ENCODE measurements at places on chromosomes 2 and 18. TPM values are rescaled to one million over a fixed set of nuclear protein-coding genes. Genes with fewer than 3 reads are reported as not detected.

CNTNAP5 gene
- not detected for total RNA-seq

PRSS56 gene
- total RNA-seq, result not detected

DCDC2C gene
- not detected for total RNA-seq

SMYD1 gene
- not detected for total RNA-seq

SCN1A gene
- not detected for total RNA-seq

POTEC gene
- not detected for total RNA-seq

KLHL41 gene
- total RNA-seq, result 0.28 TPM

NAGK gene
- 46.0 TPM for total RNA-seq

PLGLB1 gene
- 0.28 TPM for total RNA-seq

MC4R gene
- not detected for total RNA-seq

VPS54 gene
- 17.6 TPM for total RNA-seq

FBXO41 gene
- total RNA-seq, result 0.56 TPM

DAPL1 gene
- not detected for total RNA-seq

GAREM1 gene
- total RNA-seq, result 0.40 TPM

SCN3A gene
- total RNA-seq, result under 0.01 TPM

WDR33 gene
- total RNA-seq, result 27.0 TPM

REEP1 gene
- 0.26 TPM for total RNA-seq

RIT2 gene
- not detected for total RNA-seq

BOLL gene
- not detected for total RNA-seq

CXCR1 gene
- total RNA-seq, result not detected

IL1B gene
- 0.46 TPM for total RNA-seq

INHBB gene
- total RNA-seq, result 0.25 TPM

HRH4 gene
- not detected for total RNA-seq

COL5A2 gene
- total RNA-seq, result 188 TPM

AMER3 gene
- total RNA-seq, result not detected

VWC2L gene
- total RNA-seq, result not detected

LIMS4 gene
- total RNA-seq, result 12.4 TPM

AGBL5 gene
- 18.8 TPM for total RNA-seq

ADD2 gene
- total RNA-seq, result 2.6 TPM

KLHL14 gene
- total RNA-seq, result not detected

RNF25 gene
- total RNA-seq, result 43.2 TPM

ANO7 gene
- 0.59 TPM for total RNA-seq

DLX2 gene
- not detected for total RNA-seq

PLEKHH2 gene
- total RNA-seq, result 0.20 TPM

AQP12B gene
- total RNA-seq, result not detected

CFAP65 gene
- under 0.01 TPM for total RNA-seq

ALPI gene
- total RNA-seq, result not detected

TCF23 gene
- total RNA-seq, result not detected

CYS1 gene
- total RNA-seq, result 0.04 TPM

PLCD4 gene
- total RNA-seq, result 1.6 TPM

RAMP1 gene
- not detected for total RNA-seq

ITGB6 gene
- 0.07 TPM for total RNA-seq

ASB3 gene
- total RNA-seq, result 27.3 TPM

TRABD2A gene
- 0.59 TPM for total RNA-seq

UGT1A3 gene
- total RNA-seq, result not detected

NETO1 gene
- not detected for total RNA-seq

EVX2 gene
- not detected for total RNA-seq

ANKRD30B gene
- total RNA-seq, result not detected

MALT1 gene
- 9.2 TPM for total RNA-seq

SP100 gene
- 132 TPM for total RNA-seq

Data from pulmonary artery endothelial cell (primary cell).